Motor neuron (in vitro differentiated cells): ENCODE measurements at places on chromosomes 16 and 17. TPM values are rescaled to one million over a fixed set of nuclear protein-coding genes. Genes with fewer than 3 reads are reported as not detected.
A peak's percentile ranks its signal among the peaks of the same experiment; 100 is the strongest.

The KRTAP1-5 gene
- not detected in 2 replicates for total RNA-seq

The DNASE1L2 gene
- 1.1 TPM in 2 replicates for total RNA-seq

GRCh38 chr16:25643633-25644032 is 48.1 kb upstream of the HS3ST4 start:
- no peak for ATAC-seq

- ATAC-seq = no peak
Observed at GRCh38 chr16:86244936-86245335, 265.4 kb upstream of the FOXF1 start.

GRCh38 chr16:24667244-24667764 is 62.1 kb upstream of the TNRC6A start:
- no peak for ATAC-seq

- ATAC-seq = peak; percentile 77
Observed at GRCh38 chr16:80804526-80805383, at the start of gene CDYL2. CDYL2 (minus strand) TSS chr16:80804598; CDS start chr16:80804173, 425 bp downstream.
